Activated CD4-positive, alpha-beta T cell treated with anti-CD3 and anti-CD28 coated beads for 48 hours (primary cell): ENCODE measurements at places on chromosomes 11 and 22.

- no peak for DNase-seq
These were observed 214.4 kb upstream of the BLID start for GRCh38 chr11:122330279-122330965.

- no peak for DNase-seq
These were observed 81.2 kb upstream of the PRR5 start for GRCh38 chr22:44620841-44621257.

DNA sequence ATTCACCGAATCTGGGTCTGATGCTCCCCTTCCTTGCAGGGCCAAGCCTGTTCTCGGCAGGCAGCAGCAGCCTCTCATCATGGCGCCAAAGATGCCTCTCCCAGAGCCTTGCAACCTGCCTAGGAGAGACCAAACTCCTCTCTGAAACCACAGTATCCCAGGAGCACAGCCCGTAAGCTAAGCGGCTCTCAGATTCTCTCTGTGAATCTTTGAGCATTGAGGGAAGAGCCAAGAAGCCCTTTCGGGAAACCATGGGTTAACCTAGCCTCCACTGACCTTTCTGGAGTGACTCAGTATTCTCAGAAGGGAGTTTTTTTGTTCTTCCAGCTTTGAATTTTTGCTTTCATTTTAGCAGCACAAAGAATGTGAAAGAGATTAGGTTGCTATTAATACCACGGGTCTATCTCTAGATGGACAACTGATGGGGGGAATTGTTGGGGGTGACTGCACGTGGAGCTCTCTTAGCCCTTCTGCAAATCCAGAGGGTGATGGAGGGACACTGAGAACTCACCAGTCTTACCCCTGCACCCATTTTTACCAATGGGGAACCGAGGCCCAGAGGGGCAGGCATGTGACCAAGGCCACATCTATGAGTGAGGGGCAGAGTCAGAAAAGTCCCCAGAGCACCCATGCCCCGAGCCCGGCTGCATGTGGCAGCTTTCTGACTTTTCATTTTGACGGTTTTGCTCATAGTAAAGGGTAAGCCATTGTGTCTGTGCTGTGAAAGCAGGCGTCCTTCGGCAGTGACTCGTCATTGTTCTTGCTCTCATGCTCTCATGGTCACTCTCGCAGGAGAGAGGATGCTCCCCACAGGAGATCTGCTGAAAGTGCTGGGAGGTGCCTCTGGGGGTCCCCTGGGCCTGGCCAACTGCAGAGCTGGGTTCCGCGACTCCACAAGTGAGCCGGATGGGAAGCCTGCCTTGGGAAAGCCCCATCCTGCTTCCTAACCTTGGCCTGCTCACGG is 36.0 kb downstream of the IRAG1 start:
- DNase-seq, result peak; percentile 16

- DNase-seq, result no peak
These were observed 69.6 kb upstream of the SHISAL1 start for GRCh38 chr22:44382116-44383038.

GRCh38 chr22:49763696-49764095 is 64.0 kb downstream of the BRD1 start:
- peak; percentile 0 for DNase-seq

GRCh38 chr11:67640758-67641337 is 1.3 kb upstream of the TBX10 start:
- no peak for DNase-seq

DNA sequence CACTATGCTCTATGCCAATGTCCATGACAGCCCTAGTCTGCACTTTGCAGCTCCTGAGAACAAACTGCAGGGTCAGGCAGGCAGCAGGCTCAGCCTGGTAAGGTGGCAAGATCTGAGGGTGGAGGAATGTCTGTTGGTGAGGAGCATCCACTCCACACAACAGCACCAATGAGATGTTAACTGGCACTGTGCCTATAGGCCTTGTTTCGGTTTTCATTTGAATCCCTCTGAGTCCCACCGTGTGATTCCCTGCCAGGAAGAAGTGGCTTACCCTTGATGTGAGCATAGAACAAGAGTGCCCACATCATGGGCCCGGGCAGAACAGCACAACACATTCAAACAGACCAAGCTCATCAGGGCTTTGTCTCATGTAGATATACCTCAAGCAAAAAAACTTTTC is 44.1 kb upstream of the CHRM4 start:
- DNase-seq, result no peak

DNA sequence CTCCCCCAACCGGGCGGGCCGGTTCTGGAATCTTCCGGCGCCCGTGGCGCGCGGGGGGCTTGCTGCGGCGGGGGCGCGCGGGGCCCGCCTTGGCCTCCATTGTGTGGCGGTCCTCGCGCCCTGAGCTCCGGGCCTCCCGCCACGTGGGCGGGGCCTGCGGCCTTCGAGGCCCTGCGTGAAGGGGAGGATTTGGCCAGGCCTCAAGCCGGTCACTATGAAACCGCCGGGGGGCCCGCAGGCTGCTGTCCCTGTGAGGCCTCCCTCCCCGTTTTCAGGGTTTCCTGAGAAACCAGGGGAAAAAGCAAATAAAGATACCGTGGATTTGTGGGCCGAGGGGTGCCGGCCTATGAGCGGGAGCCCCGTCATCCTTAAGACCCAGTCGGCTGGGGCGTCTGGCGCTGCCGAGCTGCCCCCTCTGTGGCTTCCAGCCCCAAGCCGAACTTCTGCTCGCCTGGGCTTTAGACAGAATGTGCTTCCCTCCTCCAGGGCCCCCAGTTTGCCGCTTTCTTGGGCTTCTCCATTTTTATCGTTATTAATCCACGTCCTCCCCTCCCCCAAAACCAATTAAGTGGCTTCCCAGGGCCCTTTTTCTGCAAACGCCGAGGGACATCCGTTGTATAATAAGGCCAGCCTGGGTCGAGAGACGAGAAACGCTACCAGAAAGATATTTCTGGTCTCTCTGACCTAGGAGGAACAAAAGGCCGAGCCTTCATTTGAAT is 602 bp downstream of the EWSR1 start:
- DNase-seq, result peak; percentile 48

- no peak for DNase-seq
These were observed 8.9 kb downstream of the IL2RB start for GRCh38 chr22:37140686-37141323.

DNA sequence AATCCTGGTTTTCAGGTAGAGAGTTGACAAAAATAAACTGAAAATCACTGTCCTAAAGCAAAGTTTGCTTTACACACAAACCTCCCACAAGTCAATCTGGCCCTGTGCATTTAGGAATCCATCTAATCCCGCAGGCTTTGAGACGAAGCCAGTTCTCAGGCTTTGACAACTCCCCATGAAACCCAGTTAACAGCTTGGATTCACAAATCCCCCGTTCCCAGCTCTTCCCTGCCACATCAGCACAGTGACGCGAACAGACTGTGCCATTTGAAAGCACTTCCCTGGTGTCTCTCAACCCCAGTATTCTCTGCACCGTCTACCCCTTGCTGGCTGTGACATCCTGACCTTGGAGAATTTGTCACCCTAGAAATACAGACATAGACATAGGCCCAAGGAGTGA is 117.8 kb downstream of the OPCML start:
- DNase-seq, result no peak

GRCh38 chr11:36022882-36023281 is 79.0 kb downstream of the LDLRAD3 start:
- no peak for DNase-seq

- DNase-seq, result peak; percentile 54
These were observed at the start of gene MPPED2 for GRCh38 chr11:30586251-30587144. Gene MPPED2, minus strand, starts transcription at chr11:30586353. Its CDS starts 5,980 bp downstream, at chr11:30580373.

DNA sequence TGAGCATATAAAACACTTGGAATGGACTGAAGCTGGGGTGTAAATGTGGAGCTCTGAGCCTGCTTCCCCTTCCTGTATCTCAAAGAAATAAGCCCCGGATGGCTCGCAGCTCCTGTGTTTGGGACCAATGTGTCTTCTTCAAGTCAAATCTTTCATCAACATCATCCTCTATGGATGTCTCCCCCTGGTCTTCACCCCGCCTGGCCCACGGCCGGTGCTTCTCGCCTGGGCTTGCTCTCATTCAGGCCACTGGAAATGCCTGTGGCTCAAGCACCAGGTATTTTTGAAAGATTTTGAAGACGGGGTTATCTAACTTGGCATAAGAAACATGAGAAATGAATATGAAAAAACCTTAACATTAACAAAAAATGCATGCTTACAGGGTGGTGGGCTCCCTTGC is 769.8 kb downstream of the BRD1 start:
- DNase-seq, result no peak

DNA sequence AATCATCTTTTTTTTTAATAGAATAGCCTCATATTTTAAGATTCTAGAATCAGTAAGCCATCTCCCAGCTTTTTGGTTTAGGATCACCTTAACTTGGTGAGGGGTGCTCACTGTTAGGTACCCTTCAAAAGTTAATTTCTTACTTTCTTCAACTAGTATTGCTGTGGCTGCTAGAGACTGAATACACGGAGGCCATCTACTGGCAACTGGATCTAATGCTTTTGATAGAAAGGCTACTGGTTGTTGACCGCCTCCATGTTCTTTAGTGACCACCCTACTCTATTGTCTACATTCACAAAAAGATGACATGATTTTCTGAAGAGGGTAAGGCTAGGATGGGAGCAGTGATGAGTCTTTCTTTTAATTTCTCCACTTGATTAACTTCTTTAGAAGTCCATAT is 16.7 kb upstream of the ALDH3B2 start:
- no peak for DNase-seq

DNA sequence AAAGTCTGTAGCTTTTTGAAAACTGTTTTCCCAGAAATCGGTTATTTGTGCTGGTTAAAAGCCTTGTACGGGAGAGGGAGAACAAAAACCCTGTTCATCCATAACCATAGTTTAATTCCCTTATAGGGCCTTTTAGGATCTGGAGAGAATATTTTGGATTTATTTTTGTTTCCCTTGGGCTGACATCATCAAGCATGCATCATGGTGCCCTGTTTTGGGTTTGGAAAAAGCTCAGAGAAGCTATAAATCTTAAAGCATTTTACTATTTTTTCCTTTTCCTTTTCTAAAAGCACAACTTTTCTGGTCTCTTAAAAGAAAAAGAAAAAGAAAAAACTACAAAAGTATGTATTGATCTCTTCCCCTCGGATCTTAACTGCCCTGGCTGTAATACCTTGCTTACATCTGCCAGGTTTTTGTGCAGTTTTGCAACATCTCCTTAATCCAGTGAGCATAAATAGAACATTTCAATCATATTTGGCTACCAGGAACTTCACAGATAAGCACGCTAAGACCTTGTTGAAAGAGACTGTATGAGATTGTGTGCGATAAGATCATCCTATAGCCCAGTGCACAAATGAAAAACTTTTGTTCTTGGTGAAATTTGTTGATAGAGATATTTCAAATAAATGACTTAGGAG is 88.0 kb downstream of the ZBTB16 start:
- DNase-seq, result no peak

DNA sequence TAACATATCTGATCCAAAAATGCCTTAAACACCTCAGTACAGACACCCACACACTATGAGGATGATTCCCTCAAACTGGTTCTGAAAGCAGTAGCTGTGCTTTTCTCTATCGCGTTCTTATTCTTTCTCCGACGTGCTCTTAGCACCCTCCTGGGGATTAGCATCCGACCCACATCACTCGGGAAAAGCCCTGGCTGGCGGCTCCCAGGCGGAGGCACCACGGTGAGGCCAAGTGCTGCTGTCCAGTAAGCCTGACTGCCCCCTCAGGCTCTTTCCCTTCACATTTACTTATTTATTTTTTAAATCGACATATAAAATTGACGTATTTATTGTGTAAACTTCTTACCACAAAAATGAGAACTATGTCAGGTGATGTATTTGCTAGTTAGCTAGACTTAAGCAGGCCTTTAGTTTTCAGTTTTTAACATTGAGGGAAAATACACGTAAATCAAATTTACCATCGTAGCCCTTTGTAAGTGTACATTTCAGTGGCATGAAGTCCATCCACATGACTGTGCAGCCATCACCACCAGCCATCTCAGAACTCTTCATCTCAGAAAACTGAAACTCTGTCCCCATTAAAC is 19.2 kb downstream of the TBX1 start:
- no peak for DNase-seq

- no peak for DNase-seq
These were observed 2.6 kb upstream of the VWCE start for GRCh38 chr11:61297746-61298145.

- no peak for DNase-seq
These were observed 279.9 kb downstream of the DLG2 start for GRCh38 chr11:85347291-85347690.

GRCh38 chr11:58334708-58335107 is 24.2 kb downstream of the OR5B17 start:
- DNase-seq, result no peak

- no peak for DNase-seq
These were observed 1.5 kb downstream of the LARGE1 start for GRCh38 chr22:33918676-33919365.

- no peak for DNase-seq
These were observed 80.1 kb downstream of the LDLRAD3 start for GRCh38 chr11:36023922-36024321.

DNA sequence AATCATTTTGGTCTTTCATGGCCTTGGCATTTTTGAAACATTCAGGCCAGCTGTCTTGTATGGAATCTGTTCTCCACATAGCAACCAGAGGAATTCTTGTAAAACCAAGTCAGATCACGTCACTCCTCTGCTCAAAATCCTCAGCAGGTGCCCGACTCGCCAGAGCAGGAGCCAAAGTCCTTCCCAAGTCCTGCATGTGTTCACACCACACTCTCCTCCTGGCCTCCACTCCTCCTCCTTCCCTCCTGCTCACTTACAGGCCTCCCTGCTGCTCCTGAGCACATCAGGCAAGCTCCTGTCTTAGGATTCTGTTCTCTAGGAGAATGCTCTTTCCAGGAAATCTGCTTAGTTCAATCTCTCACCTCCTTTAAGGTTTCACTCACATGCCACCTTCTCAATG is 6.9 kb upstream of the PSMC3 start:
- DNase-seq, result no peak

- no peak for DNase-seq
These were observed 55.2 kb downstream of the SLC1A2 start for GRCh38 chr11:35363854-35364780.

- peak; percentile 82 for DNase-seq
These were observed 1.1 kb downstream of the TM7SF2 start for GRCh38 chr11:65112546-65113360.

GRCh38 chr22:34111210-34111824 is 191.0 kb upstream of the LARGE1 start:
- DNase-seq, result peak; percentile 25

- no peak for DNase-seq
These were observed 36.7 kb downstream of the CCDC90B start for GRCh38 chr11:83249445-83249844.

GRCh38 chr11:995752-996420 is 40.6 kb downstream of the MUC6 start:
- no peak for DNase-seq

GRCh38 chr11:2122907-2123627 is 16.1 kb downstream of the IGF2 start:
- no peak for DNase-seq

DNA sequence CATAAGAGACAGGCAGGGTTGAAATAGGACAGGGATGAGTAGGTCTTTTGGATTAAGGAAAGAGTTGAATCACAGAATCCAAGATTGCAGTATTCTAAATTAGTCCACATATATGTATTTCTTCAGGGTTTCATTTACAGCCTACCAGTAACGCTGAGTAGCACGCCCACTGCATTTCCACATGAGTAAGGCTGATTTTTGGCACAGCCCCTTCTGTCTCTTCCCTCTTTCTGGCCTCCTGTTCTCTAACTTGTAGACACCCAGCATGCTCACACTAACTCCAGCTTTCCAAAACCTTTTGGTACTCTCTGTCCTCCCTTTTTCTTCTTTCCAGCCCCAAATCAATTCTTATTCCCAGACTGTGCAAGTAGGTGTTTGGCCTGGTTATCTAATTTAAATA is 3.7 kb upstream of the SIK2 start:
- no peak for DNase-seq

- DNase-seq, result peak; percentile 56
These were observed 565 bp downstream of the GAS2L1 start for GRCh38 chr22:29306835-29307595.
